ENCODE measurements at places on chromosomes 5 and 9.
A peak's percentile ranks its signal among the peaks of the same experiment; 100 is the strongest.

DNA sequence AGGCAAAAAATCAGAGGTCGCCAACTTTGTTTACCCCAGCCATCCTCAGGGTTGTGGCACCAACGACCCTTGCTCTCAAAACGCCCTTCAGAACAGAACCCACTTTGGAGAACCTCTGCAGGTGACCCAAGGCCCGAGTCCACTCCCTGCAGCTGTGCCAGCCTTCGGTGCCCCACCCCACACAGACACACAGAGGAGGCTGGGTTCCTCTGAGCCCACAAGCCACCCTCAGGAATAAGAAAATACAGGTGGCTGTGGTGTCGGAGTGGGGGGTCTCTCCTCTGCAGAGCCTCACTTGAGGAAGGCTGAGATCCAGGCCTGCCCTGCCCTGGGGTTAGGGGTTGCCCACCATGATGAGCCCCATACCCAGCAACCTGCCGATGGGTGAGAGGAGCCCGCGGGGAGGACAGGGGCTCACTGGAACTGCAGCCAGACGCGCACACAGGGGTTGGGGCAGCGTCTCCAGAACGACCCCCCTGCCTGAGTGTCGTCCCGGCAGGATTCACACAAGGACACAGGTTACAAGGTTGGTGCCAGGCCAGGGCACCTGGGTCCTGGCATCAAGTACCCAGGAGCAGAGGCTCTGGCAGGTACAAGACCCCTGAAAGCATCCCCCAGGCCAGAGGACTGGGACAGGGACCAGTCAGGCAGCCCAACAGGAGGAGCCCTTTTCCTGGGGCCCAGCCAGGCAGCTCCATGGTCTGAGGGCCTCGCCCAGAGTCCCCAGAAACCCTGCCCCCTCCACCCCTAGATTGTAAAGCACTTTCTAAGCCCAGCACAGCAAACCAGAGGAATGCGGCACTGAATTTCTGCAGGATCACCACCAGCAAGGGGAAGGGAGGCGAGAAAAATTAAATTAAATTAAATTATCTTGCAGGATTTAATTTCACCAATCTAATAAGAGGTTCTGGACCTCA is 40.0 kb downstream of the NACC2 start:
- no peak for DNase-seq

GRCh38 chr9:99368341-99369326 is 146.6 kb downstream of the SEC61B start:
- peak; percentile 46 for DNase-seq

DNA sequence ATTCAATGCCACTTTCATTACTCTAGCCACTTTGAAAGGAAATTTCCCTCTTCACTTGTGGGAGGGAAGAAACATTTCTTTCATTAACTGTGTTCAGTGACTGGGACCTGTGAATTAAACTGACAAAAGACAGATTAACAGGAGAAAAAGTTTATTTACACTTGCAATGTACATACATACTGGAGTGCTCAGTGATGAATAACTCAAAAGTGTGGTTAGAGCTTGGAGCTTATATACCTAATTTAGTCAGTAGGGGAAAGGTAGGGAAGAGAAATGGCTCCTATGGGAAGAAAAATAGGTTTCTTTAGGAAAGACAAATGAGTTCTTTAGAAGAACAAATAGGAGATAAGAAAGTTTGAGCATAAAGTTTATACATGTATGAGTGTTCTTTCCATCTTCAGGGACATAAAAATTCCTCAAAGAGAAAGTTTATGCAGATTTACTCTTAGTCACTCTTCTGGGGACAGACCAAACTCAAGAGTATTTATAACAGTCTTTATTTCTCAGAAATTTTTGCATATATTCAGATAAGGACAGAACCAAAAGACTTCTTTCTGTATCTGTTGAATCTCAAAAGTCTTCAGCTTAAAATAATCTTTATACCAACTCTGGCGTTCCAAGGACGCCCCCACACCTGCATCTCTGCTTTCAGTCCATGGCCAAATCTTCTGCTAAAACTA is 120.0 kb upstream of the RAI14 start:
- DNase-seq = no peak

DNA sequence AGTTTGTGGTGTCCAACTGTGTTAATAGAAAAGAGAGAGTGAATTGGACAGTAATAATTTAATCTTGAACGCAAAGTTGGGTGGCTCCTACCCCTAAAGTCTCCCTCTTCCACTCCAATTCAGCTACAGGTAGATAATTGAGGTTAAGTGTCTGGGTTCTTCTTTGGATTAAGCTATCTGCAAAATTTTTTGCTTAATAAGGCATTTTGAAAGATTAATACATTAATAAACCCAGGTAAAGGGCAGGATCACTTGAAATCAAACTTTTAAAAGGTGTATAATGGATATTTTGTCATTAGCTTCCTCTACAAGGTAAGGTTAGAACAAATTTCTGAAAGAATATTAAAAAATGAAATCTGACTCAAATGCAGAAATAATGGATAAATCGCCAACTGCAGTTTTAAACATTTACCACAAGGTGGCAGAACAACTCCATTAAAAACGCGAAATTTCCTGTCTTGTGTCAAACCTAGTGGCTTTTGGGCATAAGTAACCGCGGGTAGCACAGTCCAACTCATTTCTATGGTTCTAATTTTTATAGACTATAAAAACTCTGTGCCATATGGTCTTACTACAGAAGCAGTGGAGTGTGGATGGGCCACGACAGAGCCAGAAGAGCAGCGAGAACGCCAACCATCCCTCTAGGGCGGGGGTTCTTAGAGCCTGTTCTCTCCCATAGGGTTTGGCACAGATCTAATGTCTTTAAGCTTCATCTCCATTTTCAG is 276.5 kb downstream of the ARHGEF28 start:
- DNase-seq = peak; percentile 52

DNA sequence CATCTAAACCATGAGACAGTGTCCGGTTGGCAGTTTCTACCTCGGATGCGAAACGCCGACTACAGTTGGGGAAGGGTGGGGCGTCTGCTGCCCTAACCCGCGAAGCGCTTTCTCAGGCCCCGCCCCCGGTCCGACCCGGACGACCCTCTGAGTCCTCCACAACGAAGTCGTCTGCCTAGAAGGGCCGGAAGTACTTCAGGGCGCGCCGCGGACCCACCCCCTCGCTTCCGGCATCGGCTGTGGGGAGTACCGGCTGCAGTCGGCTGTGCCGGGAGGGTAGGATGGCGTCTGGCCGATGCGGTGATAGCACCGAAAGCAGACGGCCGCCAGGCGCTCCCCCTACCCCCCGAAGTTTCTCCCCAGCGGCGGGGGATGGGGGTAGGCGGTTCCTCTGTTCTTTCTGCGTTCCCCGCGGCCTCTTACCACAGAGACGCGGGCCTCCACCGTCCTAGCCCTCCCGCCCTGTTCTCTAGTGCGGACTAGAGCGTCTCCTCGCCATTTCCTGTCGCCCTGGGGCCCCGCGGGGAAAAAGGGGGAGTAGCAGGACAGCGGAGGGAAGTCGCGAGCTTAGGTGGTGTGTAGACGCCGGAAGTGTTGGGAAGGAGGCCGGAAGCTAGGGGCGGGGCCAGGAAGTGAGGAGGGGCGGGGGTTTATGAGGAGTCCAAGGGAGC is at the start of gene TRIM41:
Gene TRIM41 (plus strand): TSS at position 224 of the 671 bp plus-strand sequence. CDS start 719 bp downstream, outside the sequence.
- no peak for DNase-seq

DNA sequence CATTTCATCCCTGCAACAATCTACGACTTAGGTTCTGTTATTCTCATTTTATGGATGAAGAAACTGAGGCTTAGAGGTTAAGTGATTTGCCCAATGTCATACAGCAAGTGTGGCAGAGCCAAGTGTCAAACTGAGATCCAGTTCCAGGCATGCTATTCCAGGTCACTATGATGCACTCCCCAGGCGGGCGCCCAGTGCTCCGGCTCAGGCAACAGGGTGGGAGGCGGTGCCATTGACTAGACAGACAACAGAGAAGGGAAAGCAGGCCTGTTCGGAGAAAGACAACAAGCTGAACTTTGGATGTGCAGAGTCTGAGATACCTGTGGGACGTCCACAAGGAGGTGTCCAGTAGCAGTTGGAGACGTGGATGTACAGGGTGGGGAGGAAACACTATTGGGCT is 10.8 kb upstream of the DDX41 start:
- DNase-seq = no peak

DNA sequence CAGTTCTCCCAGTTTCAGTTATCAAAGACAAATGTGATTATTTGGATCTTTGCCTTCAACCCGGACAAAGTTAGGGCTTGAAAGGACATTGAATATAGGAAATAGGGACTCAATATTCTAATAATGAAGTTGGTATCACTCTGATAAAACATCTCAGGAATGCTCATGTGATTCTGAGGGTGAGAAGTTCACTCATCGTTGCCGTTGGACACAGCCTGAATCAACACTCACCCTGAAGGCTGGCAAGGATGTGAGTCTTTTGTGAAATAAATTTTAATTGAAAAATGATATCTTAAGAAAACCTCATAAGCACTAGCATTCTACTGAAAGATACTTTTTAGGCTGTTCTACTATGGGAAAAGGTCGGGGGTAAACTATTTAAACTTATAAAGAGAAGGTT is 44.8 kb upstream of the C9orf72 start:
- DNase-seq = no peak

- no peak for DNase-seq
Observed at GRCh38 chr9:135909371-135909770, 2.0 kb upstream of the CAMSAP1 start.

- no peak for DNase-seq
Observed at GRCh38 chr9:115640887-115641286, 512.7 kb upstream of the PAPPA start.

GRCh38 chr5:51138164-51138563 is 245.1 kb upstream of the ISL1 start:
- no peak for DNase-seq

DNA sequence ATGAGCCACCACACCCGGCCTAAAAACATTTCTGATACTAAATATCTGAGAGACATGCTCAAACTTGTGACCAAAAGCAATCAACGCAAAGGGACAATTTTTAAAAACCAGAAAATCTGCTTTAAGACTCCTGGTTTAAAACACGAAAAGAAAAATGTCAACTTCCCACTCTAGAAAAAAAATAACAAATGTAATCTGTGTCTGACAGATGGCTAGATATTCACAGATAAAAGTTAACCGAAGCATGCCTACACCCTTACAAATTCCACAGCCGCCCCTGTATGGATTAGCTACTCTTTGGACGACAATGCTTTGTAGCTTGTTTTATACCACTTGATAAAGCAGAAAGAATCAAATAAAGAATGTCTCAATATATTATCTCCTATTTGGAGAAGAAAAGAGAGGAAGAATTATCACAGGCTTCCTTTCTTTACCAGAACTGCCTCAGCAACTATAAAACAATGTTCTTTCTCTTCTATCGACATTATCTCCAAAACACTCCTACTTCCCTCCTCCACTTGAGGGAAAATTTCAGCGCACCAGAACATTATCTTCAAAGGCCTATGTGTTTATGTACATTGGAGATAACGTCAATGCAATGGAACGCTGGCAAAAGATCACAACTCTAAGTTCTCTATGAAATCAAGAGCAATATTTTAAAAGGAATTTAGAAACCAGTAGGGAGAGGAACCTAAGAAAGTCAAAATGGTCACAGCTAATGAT is 26.2 kb downstream of the CEMIP2 start:
- DNase-seq = no peak

DNA sequence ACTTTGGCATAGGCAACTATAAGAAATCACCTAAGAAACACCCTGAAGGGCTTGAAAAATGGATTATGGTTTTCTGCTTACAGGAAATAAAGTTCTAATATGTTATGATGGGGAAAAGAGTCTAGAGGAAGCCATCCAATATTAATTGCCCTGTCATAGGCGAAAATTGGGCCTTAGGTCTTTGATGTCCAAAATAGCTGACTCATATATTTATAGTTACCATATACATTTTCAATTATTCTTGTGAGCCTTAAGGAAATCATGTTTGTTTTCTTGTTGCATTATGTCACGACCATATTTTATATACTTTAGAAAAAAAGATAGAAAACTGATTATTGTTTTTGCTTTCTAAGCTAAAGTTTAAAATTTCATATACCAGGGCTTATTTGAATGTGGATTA is 509.1 kb downstream of the CDH12 start:
- DNase-seq = no peak

DNA sequence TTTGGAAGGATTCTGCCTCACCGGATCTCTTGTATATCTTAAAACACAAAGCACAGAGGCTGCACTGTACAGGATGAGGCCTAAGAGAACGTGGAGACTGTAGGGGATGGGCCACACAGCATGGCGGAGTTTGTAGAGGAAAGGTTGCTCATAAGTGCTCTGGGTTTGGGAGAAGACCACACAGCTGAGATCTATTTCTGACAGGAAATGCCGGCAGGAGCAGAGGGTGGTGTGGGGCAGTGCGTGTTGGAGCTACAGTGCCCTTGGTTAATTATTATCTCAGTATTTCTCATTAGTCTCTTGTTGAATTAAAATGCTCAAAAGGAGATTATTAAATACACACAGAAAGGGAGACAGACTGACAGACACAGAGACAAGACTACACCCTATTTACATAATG is 9.6 kb downstream of the PALM2AKAP2 start:
- DNase-seq = no peak

DNA sequence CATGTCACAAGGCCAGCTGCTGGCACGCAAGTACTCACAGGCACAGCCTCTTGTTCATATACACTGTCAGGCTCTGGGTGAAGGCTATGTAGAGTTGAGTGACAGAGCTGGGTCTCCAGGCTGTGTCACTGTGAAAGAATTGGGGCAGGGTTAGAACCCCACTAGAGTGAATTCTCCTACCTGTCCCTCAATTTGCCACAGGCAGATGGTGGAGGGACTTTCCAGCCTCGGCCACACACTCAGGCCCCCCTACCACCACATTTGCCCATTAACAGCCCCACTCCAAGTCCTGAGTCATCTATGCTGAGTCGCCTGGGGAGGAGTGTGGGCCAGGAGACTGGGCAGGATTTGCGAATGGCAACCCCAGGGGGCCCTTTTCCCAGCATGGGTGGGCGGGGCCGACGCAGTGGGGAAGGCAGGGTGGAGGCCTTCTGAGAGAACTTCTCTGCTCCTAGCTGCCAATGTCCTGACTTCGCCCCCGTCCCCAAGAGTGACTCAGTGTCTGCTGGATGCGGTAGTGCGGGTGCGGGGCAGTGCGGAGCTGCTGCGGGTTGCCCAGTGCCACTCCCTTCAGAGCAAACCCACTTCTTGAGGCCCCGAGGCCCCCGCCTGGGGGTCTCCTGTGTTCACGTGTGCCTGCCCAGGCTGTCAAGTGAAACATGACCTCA is 50.3 kb upstream of the PSD2 start:
- DNase-seq = peak; percentile 19

DNA sequence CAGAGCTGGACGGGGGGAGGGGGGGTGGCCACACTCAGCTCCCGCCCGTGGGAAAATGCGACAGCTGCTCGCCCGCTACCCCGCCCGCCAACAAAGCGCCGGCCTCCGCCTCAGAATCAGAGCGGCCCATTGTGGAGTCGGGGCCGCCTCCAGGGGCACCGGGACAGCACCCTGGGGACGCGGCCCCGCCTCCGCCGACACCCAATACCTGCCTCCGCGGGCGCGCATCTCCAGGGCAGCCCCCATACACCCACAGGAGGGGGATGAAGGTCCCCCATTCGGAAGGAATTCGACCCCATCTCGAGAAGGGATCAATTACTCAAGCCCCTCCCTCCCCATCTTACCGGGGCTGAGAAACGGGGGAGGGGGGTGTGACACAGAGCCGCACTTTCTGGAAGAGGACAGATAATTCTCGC is 1.3 kb downstream of the NOTCH1 start:
- DNase-seq = no peak

Data from NCI-H146 (cell line).